ENCODE measurements at places on chromosomes 4 and X.

GRCh38 chr4:116664198-116664597 lies 421.2 kb downstream of the TRAM1L1 start:
- DNase-seq: no peak

DNA sequence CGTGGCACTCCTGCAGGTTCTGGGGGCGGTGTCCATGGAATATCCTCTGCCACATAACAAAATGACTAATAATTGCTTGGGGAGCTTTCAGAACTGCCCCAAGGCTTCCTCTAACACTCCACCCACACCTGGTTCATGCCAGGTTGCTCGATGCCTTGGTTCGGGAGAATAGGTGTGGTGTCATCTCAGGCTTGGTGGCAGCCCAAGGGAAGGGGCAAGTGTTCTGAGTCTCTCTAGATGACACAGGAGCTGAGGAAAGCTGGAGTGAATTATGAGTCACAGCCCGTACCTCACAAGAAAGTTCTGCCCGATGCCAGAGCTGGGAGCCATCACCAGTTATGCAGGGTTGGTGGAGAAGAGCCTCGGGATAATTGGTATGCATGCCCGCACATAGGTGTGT lies 14.7 kb downstream of the FTSJ1 start:
- no peak for DNase-seq

GRCh38 chr4:122604146-122604545 lies 16.7 kb downstream of the IL21 start:
- DNase-seq: no peak

DNA sequence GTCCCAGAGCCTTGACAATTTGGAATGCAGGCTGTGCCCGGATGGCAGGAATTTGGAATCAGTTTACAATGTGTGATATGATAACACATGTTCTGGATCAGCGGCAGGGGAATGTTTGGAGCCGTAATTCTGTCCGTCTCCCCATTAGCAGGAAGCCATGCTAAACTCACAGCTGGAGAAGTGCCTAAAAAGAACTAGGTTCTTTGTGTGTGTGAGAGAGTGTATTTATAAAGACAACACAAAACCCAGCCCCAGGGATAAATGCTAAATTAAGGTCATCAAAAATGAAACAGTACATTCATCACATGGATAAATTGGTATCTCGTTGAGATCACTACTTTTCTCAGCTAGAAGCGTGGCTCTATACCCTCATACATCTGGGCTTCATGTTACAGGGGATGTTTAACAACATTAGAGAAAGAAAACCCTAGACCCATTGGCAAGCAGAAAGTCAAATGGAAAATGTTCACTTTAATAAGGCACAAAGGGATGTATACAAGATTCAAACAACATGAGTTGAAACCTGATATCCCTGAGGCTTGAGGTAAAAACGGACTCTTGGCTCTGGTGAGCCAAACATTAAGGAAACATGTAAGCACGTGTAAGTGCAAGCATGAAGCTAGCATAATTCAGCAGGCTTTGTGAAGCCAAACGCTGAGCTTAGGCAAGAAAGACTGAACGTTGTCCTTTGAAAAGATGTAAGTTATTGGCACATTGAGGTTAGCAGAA lies 18.0 kb upstream of the TMEM131L start:
- DNase-seq: no peak

DNA sequence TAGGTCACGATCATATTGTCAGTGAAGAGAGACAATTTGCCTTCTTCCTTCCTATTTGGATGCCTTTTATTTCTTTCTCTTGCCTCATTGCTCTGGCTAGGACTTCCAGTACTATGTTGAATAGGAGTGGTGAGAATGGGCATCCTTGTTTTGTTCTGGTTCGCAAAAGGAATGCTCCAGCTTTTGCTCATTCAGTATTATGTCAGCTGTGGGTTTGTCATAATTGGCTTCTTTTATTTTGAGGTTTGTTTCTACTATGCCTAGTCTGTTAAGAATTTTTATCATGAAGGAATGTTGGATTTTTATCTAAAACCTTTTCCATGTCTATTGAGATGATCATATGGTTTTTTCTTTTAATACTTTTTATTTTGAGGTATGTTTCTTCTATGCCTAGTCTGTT lies 152.3 kb upstream of the MAD2L1 start:
- DNase-seq: no peak

DNA sequence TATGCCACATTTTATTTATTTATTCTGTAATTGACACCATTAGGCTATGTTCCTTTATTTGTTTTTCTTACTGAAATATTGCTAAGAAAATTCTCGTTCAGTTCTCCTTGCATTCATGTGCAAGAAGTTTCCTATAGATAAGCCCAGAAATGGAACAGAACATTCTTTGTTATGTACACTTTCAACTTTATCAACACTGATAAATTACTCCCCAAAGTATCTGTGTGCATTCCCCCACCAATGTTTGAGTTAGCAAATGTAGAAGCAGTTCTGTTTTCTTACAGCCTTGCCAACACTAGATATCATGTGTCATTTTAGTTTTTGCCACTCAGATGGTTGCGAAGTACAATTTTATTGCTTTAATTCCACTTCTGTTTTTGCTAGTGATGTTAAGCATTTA lies 166.4 kb upstream of the NPY2R start:
- DNase-seq: peak; percentile 60

DNA sequence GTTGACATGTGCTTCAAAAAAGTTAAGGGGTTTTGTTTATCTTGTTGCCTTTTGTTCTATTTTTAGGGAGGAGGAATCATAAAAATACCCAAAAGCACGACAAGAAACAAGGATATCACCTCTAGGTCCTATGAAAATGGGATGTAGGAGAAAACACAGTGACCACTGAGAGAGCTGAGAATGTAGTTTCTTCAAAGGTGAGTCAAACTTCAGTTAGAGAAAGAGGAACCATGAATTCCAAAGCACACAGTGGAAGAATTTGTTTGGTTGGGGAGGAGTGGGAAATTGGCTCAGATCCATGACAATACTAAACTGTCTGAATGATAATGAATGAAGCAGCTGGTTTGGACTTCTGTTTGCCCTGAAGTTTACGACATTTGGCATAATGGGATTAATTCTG lies 19.1 kb upstream of the FRYL start:
- DNase-seq: no peak

DNA sequence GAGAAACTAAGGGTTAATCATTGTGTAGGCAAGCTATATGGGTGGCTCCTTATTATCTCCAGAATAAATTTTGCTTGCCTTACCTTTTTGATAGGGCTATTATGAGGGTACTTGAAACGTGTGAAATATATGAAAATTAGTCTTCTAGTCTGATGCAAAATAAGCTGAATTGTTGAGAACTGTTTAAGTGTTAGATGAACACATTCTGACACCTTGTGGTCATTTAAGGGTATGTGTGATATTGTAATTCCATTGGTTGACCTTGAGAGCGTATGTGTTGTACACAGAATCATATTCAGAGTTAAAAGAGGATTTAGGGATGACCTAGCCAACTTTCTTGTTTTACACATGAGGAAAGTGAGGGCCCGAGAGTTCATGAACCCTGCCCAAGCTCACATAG lies 44.6 kb upstream of the LINC00632 start:
- peak; percentile 10 for DNase-seq

- DNase-seq: no peak
These were observed 9.8 kb upstream of the PGM2 start for GRCh38 chr4:37816719-37817118.

GRCh38 chr4:180850318-180850940 lies 1392.8 kb upstream of the TENM3 start:
- no peak for DNase-seq

- DNase-seq: peak; percentile 30
These were observed 153.5 kb upstream of the FAM241A start for GRCh38 chr4:111991797-111992196.

GRCh38 chr4:173990126-173990868 lies 293.2 kb downstream of the FBXO8 start:
- DNase-seq: peak; percentile 77

DNA sequence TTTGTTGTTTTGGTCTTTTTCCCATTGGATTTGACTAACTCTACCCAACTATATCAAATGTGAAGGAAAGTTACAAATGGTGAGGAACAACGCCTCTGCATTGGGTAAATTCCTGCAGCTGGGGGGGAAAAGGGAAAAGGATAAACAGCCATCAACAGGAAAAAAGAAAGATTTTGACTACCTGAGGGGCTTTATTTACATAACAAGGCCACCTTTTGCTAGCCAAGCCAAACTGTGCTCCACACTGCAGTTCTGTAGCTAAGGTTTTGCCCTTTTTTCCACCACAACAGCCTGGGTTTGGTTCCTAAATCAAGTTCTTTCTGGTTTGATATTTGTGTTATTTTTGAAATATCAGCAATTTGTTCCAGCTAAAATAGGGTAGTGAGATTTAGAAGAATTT lies 40.8 kb downstream of the RHOXF2B start:
- no peak for DNase-seq

GRCh38 chr4:141465171-141465570 lies 171.2 kb upstream of the IL15 start:
- no peak for DNase-seq

- DNase-seq: no peak
These were observed 30.9 kb upstream of the RHOH start for GRCh38 chr4:40165916-40166315.

- no peak for DNase-seq
These were observed 27.7 kb upstream of the SFRP2 start for GRCh38 chr4:153816542-153816941.

DNA sequence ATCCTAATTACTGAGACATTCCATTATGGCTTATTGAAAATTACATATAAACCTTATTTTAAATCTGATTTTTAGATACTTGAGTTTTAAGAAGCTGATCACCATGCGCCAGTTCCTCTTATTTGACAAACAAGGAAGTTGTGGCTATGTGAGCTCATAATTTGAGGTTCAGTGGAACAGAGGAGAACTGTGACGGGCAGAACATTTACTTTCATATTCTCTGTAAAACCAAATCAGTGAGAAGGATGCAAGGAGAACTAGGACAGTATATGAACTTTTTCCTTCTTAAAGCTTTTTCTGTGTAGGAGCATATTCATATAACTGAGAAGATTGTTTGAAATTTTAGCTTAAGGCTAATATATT lies 25.3 kb downstream of the STIM2 start:
- no peak for DNase-seq

- DNase-seq: peak; percentile 18
These were observed 155.0 kb upstream of the MAOA start for GRCh38 chrX:43500996-43501694.

GRCh38 chrX:41478381-41478911 lies 31.3 kb downstream of the NYX start:
- DNase-seq: no peak

GRCh38 chr4:140996766-140997165 lies 136.5 kb downstream of the RNF150 start:
- DNase-seq: peak; percentile 40

DNA sequence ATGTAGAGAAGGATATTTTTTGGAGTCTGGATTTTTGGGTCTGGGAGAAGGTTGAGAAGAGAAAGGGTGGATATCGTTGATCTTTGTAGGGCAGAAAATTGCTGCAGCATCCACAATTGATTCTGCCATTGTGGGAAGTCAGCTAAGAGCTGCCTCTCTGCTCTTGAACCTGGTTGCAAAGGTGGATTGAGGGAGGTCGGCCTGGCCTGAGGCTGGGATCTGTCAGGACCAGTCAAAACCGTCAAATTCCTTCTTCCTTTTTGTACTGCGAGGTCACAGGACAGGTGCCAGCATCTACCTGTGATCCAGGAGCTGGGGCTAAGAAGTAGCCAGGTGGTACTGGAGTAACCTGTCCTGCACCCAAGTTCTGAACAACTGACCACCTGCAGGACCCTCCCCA lies 93.7 kb downstream of the SHOX start:
- no peak for DNase-seq

- DNase-seq: peak; percentile 70
These were observed 609 bp upstream of the SLC25A6 start for GRCh38 chrX:1392376-1393068.

GRCh38 chrX:122626871-122627270 lies 557.2 kb upstream of the GRIA3 start:
- no peak for DNase-seq

GRCh38 chrX:40976981-40977380 lies 108.3 kb upstream of the USP9X start:
- DNase-seq: no peak

DNA sequence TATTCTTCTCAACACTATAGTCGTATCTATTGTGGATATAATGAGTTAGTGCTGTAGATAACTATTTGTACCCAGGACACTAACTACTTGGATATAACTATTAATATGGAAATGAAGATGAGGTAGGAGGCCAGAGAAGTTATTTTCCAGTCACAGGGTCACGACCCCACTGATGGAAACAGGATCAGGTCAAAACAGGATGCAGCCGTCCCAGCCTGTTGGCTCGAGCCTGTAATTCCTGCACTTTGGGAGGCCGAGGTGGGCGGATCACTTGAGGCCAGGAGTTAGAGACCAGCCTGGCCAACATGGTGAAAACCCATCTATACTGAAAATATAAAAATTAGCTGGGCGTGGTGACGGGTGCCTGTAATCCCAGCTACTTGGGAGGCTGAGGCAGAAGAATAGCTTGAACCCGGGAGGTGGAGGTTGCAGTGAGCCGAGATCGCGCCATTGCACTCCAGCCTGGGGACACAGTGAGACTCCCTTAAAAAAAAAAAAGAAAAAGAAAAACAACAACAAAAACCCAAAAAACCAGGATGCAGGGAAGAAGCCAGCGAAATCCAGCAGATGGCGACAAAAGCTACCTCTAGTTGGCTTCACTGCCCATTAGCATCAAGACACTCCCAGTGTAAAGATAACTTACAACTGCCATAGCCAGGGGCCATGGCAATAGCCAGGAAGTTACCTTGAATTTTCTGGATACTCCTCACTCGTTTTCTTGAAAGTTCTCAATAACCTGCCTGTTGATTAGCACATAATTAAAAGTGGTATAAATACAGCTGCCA lies 37.9 kb upstream of the NKAP start:
- DNase-seq: peak; percentile 47

DNA sequence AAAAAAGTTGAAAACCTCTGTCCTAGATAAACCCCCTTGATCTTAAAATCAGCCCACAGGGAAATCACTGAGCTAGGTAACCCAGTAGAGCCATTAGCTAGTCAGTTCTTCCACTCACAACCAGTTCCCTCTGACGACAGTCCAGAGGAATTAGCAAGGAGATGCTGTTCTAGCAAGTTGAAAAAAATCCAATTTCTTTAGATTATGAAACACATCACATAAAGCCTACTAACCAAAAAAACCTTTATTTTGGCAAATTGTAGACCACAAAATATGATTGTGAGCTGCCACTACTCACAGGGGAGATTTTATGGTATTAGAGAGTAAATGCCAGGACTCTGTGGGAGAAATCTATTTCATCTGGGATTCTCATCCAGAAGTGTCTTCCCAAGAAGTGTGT lies 22.6 kb downstream of the ADAMTS3 start:
- no peak for DNase-seq
